ENCODE measurements at places on chromosomes 1 and 21.
A peak's percentile ranks its signal among the peaks of the same experiment; 100 is the strongest.

GRCh38 chr1:55217226-55217986 lies 2.2 kb upstream of the USP24 start:
- DNase-seq = no peak

GRCh38 chr21:29443411-29444010 lies 144.8 kb downstream of the BACH1 start:
- no peak for DNase-seq

GRCh38 chr1:162384116-162384515 lies 2.6 kb downstream of the C1orf226 start:
- no peak for DNase-seq

DNA sequence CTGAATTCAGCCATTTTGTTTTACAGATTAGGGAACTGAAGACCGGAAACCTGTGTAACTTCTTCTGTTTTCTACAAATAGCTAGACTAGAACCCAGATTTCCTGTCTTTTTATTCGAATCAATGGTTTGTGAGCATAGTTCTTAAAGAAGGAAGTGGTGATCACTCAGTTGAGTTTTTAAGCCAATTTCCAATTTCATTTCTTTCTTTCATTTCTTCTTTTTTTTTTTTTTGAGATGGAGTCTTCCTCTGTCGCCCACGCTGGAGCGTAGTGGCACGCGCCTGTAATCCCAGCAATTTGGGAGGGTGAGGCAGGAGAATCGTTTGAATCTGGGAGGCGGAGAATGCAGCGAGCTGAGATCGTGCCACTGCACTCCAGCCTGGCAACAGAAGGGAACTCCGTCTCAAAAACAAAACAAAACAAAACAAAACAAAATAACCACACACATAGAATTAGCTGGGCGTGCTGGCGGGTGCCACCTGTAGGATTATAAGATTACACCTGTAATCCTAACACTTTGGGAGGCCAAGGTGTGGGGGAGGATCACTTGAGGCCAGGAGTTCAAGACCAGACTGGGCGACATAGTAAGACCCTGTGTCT lies 3.0 kb upstream of the MDM4 start:
- DNase-seq = no peak

DNA sequence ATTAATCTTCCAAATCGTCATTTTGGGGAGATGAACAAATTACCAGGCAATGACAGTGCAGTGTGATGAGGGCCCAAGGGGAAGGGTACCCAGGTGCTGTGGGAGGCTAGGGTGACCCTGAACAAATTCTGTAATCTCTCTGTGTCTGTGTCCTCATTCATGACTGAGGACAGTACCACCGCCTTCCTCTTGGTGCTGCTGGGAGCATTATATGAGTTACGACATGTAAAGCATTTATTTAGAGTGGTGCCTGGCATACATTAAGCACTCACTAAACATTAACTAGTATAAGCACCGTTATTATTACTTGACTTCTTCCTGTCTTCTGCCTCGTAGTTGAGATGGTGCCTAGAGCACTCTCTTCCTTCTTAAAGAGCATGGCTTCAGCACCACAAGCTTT lies 468.2 kb upstream of the VAMP3 start:
- DNase-seq = no peak

DNA sequence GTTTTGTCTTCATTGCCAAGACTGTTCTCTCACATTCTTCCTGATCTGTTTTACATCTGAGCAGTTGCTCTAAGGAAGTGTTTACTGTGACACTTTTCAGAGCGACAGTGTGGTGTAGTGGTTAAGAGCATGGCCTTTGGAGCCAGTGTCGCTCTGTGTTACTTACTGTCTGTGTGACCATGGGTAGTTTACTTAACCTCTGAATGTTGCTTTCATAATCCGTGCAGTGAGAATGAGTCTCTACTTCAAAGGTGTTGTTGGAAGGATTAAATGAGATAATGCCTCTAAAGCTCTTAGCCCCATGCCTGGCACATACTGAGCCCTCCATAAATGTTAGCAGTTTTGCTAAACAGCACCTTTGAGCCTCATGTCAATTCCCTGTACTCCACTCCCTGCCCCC lies 35.9 kb upstream of the ZFP69B start:
- DNase-seq = peak; percentile 21

- DNase-seq = no peak
These were observed 678.2 kb downstream of the ADGRL2 start for GRCh38 chr1:82478916-82479315.

DNA sequence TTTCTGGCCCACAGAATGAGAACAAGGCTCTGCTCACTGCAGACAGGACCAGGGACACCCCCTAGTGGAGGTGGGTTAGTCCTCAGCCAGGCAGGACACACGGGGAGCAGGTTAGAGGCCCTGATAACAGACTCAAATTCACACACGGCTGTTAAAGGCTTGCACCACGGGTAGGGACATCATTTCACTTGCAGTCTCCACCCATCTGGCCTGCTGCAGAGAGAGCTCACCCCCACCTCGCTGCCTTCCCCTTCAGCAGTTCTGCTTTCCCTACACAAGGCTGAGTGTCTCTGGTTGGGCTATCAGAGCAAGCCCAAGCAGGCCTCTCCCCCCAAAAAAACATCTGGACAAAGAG lies 20.6 kb downstream of the MEF2D start:
- DNase-seq = no peak

- no peak for DNase-seq
These were observed 47.3 kb downstream of the LYPLAL1 start for GRCh38 chr1:219220945-219221344.

DNA sequence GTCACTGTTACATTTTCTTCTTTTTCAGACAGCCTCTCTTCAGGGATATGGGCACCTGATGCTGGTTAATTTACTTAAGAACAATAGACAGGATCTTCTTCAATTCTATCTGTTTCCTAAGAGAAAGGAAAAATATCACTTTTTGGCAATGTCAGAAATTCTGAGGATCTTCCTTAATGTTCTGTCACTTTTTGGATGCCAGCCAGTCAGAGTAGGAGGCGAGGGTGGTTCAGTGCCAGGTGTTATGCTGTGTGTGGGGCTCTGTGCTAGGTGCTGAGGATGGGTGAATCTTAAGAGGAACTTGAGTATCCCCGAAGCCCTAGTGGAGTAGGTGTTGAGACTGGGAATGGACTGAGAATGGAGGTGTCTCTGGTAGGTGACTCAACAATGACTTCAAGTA lies 133.5 kb downstream of the UCK2 start:
- DNase-seq = no peak

- DNase-seq = no peak
These were observed 130.6 kb downstream of the SNX7 start for GRCh38 chr1:98792123-98792522.

DNA sequence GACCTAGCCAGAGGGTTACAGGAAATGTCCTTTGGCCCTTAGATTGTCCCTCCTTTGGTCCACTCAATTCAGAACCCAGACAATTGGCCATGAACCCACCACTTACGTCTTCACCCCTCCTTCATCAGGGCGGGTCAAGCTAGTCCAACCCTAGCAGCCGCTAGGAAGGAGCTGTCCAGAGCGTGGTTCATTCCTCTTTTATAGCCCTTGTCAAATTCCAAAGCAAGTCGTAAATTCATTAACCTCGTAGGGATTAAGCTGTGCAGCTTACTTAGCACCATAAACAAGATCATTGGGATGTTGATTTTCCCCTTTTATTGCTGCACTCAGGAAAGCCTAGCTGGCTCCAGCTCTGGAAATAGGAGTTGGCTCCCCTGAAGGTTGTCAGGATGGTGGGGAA lies 90.1 kb downstream of the TMEM53 start:
- DNase-seq = no peak

DNA sequence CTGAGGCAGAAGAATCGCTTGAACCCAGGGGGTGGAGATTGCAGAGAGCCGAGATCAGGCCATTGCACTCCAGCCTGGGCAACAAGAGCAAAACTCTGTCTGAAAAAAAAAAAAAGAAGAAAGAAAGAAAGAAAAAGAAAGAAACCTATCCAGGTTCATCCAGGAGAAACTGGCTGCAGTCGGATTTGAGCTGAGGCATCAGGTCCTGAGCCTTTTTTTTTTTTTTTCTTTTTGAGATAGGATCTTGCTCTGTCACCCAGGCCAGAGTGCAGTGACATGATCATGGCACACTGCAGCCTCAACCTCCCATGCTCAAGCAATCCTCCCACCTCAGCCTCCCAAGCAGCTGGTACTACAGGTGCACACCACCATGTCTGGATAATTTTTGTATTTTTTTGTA lies 22.5 kb upstream of the LUZP1 start:
- DNase-seq = no peak

Measured in D721Med (cell line).